ELF-1 (cell line): ENCODE measurements at places on chromosomes 5 and 9.
A peak's percentile ranks its signal among the peaks of the same experiment; 100 is the strongest.

GRCh38 chr5:35707659-35708058 lies 90.0 kb downstream of the SPEF2 start:
- DNase-seq: no peak

DNA sequence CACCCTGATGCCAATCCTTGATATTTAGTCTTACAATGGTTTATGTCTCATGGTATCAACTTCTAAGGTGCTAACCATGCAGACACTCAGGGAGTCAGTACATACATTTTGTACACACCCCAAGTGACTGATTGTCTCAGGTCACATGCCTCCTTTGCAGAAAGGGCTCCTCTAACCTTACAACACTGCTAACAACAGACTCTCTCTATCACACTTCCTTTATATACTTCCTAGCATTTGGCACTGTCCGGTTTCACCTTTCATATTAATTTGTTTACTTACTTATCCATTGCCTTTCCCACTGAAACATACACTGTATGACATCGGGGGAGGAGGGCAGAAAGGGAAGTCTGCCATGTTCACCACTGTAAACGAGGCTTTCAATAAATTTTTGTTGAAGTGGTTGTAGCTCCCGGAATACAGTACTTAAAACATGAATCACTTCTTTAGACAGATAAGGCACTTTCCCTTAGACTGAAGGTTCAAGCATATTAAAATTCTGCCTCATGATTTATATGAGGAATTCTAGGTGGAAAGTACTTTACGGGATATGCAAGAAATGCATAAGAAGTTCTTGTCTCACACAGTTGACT lies 20.6 kb downstream of the EMB start:
- DNase-seq: no peak

DNA sequence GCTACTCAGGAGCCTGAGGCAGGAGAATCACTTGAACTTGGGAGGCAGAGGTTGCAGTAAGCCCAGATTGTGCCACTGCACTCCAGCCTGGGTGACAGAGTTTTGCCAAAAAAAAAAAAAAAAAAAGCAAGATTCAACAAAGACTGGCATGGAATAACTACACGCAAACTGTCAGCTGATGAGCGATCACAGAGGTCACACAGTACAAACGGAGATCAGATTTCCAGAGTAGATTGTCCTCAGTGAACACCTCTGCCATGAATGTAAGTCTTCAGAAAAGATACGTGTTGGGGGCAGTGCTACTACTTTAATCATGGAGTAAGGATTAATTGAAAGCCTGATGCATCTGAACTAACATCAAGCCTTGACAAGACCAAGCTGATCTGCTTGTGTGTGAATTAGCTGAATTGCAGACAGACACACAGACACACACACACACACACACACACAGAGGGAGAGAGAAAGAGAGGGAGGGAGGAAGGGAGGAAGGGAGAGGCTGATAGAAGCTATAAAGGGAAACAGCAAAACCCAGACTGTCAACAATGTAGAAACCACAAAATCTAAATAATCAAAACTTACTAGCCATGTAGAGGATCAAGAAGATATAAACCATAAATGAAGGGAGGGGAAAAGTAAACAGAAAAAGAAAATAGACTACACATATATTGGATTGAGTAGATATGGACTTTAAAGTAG lies 222.9 kb upstream of the ZNF462 start:
- DNase-seq: no peak

GRCh38 chr5:110625376-110625999 lies 101.0 kb downstream of the TMEM232 start:
- no peak for DNase-seq

DNA sequence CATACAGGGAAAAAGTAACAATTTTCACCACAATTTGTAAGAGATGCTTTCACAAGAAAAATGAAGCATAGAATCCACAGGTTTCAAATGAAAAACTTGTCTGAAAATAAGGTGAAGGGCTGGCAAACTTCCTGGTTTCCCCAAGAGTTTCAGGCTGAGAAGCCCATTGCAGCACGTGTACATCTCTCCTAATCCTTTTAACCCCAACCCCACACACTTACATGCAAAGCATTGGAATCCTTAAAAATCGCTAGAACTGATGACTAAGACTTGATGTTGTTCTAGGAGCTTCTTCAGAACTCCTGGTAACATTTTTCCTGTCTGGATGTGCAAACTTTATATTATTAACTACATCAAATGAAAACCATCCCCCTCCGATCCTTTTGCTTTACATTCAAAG lies 317.8 kb upstream of the RGMB start:
- no peak for DNase-seq

DNA sequence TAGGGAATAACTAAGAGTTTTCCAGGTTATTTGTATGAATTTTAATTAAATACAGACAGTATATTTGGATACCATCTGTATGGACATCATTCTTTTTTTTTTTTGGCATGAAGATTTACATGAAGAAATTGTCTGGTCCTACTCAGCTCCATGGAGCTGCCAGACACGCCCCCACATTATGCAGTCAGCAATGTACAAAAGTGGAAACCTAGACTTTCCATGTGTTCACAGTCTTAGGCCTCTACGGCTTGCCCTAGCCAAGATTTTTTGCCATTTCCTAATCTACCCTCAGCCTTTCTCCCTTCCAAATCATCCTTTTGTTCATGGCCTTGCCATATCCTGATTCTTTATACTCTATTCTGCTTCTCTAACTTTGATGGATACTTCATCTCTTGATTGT lies 207.1 kb downstream of the SGCD start:
- DNase-seq: no peak

DNA sequence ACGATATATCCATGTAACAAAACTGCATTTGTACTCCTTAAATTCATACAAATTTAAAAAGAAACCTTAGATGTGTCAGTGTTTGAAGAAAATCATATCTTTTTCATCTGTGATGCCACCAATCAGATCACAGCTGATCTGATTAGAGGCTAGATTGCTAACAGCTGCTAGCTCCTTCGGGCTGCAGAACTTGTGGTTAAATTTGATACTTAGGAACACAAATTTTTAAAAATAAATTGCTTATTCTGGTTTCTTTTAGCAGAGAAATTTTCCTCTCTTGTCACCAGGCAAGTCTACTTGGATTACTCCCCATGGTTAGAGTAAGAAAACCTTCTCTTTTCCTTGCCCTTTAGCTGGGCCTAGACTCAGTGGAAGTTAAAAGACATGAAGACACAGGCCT lies 94.6 kb upstream of the RANBP6 start:
- no peak for DNase-seq

GRCh38 chr9:95504053-95504963 lies 12.5 kb downstream of the PTCH1 start:
- peak; percentile 83 for DNase-seq
